ENCODE measurements at places on chromosomes 6 and 20. TPM values are rescaled to one million over a fixed set of nuclear protein-coding genes. Genes with fewer than 3 reads are reported as not detected.

DNA sequence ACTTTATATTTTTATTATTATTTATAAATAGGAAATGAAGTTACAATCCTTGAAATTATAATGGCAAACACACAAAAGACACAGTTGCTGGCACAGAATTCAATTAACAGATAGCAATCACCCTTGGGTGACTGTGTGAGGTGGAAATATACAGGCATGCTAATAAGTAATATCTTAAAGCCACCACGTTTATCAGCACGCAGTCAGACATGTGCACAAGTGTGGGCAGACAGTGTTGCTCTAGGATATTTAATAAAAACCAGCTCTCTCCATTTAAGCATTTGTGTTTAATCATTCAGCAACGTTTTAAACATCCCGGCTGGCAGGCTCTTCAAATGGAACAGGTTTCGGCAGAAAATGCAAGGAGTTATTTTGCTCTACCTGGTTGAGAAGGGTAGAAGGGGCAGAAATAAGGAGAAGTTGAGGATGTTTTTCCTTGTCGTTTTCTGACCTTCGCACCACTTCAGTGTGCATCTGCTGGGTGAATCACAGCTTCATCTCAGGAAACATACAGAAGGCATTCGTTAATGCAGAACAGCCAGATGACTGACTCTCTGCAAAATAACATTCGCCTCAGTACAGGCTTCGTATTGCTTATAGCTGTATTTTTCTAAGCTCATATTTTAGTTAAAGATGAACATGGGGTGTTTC is 585.1 kb downstream of the QKI start:
- no peak for DNase-seq

DNA sequence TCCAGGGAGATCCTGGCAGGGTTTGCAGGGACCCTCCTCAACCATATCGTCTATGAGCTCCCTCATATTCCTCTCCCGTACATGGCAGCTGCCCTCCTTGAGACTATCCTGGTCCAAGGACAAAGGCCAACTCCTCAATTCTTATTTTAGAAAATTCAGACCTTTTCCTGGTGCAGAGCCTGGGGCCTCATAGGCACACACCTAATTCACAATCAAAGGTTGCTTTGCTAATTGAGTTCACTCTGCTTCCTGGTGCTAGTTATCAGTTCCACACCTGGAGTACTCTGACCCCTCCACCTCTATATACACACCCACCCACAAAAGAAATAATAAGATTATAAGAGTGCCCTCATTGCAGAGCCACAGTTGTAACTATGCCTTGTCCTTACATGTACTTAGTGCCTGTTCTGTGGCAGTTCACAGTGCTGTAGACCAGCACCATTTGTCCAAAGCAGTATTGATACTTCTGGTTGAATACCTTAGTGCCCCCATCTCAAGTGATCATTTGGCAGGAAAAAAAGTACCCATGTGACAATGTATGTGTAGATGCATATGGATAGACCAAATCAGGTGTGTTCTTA is 38.7 kb downstream of the GSS start:
- no peak for DNase-seq

DNA sequence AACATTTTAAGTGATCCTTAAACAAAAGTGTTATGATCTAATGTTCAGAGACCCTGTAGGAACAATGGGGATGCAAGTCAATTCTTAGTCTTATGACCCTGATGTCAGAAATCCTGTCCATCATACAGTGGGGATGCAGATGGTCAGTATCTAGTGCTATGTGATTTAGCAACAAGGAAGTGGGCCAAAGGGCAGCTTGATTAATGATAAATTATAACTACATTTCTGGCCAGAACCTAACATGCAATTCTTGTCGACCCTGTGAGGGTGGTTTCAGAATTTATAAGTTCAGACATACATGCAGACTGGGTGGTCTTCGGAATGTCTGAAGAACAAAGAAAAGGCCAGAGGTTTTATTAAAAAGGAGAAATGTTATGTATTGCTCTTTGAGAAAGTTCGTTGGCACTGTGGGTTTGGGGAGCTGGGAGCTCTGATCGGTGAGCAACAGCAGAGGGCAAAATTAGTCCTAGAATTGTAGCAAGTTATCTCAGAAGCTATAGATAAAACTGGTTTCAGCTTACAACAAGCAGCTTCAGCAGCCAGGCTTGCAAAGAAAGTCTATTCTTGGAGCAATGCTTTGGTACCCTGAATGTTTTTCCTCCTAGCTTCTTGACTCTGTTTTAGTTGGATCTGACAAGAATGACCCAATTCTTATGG is 50.8 kb downstream of the RPF2 start:
- no peak for DNase-seq

GRCh38 chr6:134398453-134398852 is 80.5 kb upstream of the SGK1 start:
- DNase-seq = no peak

DNA sequence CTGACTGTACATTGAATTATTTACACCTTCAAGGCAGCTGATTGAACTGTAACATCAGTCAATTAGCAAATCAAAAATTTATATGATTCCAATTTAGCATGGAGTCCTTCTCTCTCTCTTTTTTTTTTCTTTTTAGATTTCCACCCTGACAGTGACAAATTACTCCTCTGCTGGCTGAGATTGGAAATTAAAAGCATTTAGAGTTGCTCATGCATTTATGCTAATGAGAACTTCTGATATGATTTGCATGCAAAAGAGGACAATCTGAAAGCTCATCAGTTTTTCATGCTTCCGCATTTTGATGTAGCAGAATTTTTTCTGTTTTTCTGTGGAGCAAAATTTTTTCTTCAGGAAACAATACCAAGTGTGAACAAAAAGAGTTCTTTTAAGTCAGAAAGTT is 130.5 kb upstream of the NOX3 start:
- no peak for DNase-seq

GRCh38 chr20:25444556-25444955 is 37.1 kb downstream of the GINS1 start:
- DNase-seq = no peak

DNA sequence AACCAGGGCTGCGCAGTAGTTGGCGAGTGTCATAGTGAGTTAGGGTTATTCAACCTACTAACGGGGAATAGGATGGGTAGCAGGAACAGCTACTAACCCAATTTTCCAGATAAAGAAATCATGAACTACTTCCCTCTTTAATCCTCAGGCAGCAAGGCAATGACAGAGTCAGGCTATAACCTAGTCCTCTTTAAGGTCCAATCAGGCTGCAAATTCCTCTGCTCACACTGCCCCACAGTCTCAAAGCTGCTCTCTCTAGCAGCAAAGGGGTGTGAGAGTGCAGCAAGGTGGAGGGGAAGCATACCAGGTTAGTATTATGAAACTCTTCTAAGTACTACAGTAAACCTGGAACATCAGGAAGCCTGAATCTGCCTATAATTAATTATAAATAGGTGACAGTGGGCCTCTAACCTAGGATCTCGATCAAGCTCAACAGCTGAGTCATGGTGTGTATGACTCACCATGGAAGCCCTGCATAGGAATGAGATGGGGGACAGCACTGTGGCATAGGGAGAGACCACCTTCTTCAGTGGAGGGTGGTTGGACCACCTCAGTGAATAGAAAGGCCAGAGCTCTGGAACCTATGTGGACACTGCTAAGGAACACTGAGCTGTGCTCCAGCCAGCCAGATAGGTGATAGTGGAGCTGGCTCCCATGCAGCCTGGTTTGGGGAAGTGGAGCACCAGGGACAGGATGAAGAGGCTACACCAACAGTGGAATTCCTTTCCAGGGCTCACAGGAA is 7.9 kb downstream of the PEX6 start:
- DNase-seq = no peak

NCOA5 gene
- polyA plus RNA-seq = 60.8 TPM

CYP39A1 gene
- polyA plus RNA-seq = 8.1 TPM

MRPL14 gene
- polyA plus RNA-seq = 43.3 TPM

Data from renal pelvis (tissue), 12 donors.